Stimulated activated CD8-positive, alpha-beta memory T cell treated with anti-CD3 and anti-CD28 coated beads, Interleukin-7, amount 100 ng/mL, for 4 hours (primary cell): ENCODE measurements at places on chromosomes 4 and X.

GRCh38 chr4:1359144-1359501, 12.1 kb downstream of the UVSSA start:
- no peak for DNase-seq

DNA sequence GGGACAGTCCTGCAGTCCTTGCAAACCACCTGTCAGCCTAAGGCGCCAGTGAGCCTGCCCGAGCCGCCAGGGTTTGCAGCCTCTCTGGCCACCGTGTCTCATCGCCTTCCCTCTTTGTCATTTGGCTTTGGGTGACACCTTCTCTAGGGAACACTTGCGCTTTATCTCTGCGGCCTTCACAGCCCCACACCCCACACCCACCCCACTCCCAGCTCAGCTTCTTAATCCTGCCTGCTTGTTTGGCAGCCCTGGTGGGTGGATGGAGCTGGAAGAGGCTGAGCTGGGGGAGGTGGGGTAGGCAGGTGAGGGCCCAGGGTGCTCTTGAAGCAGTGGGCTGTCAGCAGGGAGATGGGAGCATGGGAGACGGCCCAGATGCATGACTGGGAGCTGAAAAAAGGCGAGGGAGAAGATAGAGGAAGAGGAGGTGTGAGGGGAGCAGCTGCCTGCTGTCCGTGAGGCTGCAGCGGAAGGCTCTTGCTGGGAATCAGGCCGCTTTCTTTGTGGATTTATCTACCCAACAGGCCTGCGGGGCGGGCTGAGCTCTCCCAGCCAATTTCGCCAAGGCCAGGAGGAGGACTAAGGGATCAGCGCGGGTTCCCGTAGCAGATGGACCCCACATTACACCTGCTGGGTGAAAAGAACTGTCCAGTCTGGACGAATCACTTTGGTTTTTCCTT, 97.5 kb upstream of the STOX2 start:
- no peak for DNase-seq

GRCh38 chr4:61958591-61958990, 758.5 kb downstream of the ADGRL3 start:
- DNase-seq: no peak

GRCh38 chr4:38268837-38269236, 308.6 kb downstream of the PTTG2 start:
- DNase-seq: no peak

DNA sequence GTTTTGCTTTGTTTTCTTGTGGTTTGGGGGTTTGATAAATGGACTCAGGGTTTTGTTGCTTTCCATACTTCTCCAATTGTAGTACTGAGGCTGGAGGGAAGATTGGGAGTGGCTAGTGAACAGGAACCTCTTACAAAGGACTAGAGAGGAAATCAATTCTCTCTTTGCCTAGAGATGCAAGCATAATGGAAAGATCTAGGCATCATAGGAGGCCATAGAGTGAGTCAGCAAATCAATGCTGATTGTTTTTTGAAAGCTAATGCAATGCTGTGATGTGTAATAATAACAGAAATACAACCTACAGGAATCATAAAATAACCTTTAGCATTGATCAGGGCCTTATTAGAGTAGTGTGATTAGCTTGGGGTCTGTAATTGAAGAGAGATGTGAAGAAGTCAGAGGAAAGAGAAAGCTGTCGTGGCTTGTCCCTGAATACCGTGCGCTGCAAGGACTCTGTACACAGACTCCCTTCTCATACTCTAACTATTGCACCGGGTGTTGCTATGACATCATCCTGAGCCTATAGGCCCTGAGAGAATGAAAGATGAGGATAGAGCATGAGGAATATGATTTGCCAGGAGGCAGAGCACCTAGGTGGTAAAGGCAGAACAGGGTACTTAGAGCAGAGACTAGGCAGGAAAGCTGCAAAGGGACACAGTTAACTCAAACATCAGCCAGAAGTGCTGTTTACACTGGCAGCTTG, 29.3 kb upstream of the GPR101 start:
- no peak for DNase-seq

GRCh38 chr4:140331245-140331644, 42.2 kb upstream of the SCOC start:
- DNase-seq: no peak

DNA sequence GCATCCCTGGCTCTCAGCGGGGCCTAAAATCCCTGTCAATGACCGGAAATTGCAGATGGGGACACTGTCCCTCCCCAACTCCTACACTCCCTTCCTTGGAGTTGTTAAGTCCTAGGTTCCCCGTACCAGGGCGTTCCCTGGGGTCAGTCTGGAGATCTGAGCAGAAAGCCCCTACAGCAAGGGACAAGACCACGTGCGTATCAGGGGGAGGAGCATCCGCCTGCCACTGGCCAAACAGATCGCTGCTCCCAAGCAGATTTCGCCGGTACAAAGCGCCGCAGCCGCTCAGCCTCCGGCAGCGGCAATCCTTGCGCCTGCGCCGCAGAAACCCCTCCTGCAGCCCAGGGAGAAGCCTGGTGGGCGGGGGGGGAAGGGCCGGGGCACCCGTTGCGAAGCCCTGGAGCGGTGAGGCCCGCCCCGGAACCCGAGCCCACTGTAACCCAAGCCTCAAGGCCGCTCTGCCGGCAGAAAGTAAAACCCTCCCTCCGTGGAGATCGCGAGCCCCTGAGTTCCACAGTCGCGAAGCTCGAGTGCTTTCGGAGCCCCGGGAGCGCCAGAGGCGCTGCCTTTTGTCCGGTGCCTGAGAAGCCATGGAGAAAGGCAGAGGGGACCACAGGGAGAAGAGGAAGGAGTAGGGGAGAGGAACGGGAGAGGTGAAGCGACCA, 2.7 kb downstream of the CRMP1 start:
- no peak for DNase-seq

- DNase-seq: no peak
These were observed 21.0 kb downstream of the JAKMIP1 start for GRCh38 chr4:6179362-6179761.
